ENCODE measurements at places on chromosomes 12 and 14.

- DNase-seq, result peak; percentile 77
Observed at GRCh38 chr14:99273766-99274345, 1.9 kb upstream of the BCL11B start.

GRCh38 chr14:53217316-53217994 is 64.3 kb upstream of the DDHD1 start:
- DNase-seq, result peak; percentile 49

DNA sequence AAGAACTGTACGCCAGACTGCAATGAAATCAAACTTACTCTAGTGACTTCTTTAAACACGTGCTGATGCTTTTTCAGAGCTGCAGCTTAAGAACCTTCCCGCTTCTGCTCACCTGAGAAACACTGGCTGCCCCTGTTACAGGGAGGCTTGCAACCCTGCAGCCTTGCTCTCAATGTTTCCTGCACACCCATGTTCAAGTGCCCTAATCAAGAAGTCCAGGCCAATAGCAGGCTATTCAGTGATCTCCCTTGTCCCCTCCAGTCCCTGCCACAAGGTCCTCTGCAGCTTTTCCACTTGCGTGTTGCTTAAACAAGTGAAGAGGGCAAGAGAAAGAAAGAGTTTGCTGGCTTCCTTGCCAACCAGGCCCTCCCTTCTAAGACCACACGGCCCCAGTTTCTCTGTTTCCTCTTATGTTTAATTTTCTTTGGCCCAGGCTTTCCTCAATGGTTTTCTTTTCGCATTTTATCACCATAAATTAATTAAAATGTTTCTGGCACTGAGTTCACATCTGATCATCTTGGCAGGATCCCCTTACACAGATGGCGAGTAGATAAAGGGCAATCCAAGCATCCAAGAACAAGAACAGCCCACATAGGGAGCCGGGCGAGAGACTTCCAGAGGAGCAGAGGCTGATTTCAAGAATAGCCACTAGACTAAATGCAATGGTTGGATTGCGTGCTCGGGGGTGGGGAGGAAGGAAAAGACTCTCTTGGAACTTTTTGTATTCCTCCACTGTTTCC is 82.3 kb upstream of the CDKN3 start:
- no peak for DNase-seq

DNA sequence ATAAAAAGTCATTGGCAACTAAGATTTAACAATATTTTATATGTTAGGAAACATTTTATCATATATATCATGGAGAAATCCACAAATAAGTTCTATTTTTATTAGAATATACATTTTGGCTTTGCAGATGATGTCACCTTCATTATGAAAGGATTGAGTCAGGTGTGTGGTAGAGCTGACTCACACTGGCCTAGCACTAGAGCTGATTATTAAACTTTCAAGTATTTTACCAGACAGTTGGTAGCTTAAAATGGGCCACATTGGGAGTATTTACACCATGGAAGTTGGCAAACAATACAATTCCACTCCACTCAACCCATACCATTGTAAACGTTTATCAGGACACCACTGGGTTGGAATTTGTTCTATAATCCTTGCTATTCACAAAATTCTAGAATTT is 1036.6 kb downstream of the TRHDE start:
- DNase-seq, result no peak

DNA sequence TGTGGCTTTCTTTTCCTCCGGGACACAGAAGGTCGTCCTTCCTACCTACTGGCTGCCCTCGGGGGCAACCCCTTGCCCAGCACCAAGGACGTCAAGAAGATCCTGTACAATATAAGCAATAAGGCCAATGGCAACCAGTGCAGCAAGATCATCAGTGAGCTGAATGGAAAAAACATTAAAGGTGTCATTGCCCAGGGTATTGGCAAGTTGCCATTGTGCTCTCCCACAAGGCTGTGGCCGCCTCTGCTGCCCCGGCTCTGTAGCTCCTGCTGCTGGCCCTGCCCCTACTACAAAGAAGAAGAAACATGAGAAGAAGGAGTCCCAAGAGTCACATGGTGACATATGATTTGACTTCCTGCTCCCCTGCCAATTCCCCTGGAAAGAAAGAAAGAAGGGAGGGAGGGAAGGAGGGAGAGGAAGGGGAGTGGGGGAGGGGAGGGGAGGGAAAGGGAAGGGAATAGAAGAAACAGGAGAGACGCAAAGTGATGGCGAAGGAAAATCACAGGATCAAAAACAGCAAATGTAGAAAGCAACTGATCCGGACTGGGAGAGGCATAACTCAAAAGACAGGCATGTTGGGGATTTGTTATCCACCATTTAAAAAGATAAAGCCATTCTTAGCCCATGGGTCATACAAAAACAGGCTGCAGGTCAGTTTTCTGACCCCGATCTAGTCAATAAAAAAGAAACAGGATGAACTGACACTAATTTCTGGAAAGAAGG is 61.3 kb upstream of the RESF1 start:
- DNase-seq, result peak; percentile 66

GRCh38 chr12:54082397-54082892 is 28.8 kb downstream of the HOXC4 start:
- DNase-seq, result peak; percentile 7

GRCh38 chr14:70909733-70910614 is 2.7 kb downstream of the PCNX1 start:
- no peak for DNase-seq

GRCh38 chr12:77609016-77609415 is 221.7 kb upstream of the NAV3 start:
- peak; percentile 11 for DNase-seq

DNA sequence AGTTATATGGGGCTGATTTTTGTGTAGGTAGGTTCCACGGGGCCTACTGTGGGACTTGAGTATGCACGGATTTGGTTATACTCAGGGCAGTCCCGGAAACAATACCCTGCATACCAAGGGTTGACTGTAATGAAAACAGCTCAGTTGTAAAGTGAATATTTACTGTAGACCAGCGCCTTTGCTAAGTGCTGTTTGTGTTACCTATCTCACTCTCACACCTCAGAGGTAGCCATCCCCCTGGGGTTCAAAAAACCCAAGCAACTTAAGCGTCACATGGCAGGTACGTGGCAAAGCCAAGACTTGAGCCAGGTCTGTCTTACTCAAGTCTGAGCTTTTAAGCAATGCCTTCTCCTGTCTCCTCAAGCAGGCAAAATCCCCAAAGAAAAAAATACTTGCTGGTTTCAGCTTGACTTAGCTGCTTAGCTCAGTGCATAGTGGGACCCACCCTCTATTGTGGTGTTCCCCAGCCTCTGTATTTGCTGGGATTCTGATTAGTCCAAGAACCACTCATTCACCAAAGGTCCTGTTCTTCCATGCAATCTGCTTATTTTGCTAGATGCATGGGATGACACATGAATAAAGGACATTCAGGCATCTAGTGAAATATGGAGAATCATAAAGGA is 34.2 kb upstream of the STRN3 start:
- no peak for DNase-seq

- no peak for DNase-seq
Observed at GRCh38 chr14:74008843-74009499, 10.1 kb downstream of the ENTPD5 start.

DNA sequence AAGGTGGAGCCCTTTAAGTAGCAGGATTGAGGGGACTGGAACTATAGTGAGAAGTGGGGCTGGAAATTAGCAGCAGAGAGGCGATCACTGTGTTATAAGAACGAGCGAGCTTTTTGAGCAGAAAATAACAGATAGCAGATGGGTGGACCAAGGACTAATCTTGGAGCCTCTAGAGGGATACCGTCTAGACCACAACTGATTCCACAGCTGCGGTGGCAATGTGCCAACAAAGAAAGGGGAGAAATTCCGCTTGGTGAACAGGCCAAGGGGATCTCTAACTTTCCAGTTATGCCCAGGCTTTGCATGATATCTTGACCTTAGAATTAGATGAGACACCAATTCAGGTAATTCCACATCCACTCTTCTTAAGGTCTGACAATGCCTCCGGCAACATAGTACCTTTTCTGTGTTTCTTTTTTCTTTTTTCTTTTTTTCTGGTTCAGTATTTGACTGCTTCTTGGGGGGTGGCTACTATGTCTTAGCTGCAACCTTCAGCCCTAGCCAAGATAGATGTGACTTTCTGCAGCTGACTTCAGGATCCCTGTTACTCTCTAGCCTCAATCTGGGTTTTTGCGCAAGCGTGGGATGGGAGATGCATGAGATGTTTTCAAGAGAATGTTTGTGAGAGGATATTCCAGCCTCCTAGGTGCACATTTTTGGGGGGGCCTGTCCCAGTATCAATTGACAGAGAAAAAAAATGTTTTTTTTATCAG is 143.4 kb upstream of the CPSF6 start:
- peak; percentile 19 for DNase-seq

DNA sequence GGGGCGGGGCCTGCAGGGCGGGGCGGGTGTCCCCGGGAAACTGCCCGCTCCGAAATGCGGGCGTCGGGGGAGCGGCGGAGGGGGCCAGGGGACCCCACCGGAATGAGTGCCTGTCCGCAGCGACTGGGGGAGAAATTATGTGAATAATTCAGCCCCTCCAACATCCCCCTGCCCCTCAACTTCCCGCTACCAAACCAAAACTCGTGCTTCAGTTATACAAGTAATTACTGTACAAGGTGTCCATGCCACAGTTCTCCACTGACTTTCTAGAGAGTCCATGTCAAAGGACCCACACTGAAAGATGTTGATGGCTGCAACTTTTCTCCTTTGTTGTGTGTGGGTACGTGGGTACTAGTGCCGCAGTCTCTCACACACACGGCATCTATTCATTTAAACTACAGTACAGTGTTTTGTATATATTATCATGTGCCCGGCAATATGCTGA is 414 bp upstream of the CDK17 start:
- DNase-seq, result no peak

DNA sequence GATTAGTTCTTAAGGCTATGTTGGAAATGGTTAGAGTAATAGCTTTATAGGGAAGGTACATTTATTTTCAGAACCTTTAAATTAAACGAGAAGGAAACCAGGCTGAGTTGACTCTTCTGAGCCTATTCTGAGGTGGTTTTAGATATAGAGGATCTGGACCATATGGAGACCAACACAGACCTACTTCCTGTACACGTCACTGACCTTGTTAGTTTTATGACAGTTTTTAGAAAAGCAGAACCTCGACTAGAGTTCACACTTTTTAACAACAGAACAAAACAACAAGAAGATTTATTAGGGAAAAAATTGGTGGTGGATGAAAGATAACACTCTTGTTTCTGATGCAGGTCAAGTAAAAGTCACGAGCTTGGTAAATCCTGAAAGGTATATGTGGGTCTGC is 107.1 kb downstream of the NPAS3 start:
- DNase-seq, result no peak

GRCh38 chr12:113858841-113859386 is 107.2 kb downstream of the RBM19 start:
- DNase-seq, result no peak

- DNase-seq, result peak; percentile 8
Observed at GRCh38 chr12:95848575-95849388, 10.0 kb upstream of the SNRPF start.

GRCh38 chr12:25653487-25654175 is 100.5 kb upstream of the LMNTD1 start:
- DNase-seq, result no peak

DNA sequence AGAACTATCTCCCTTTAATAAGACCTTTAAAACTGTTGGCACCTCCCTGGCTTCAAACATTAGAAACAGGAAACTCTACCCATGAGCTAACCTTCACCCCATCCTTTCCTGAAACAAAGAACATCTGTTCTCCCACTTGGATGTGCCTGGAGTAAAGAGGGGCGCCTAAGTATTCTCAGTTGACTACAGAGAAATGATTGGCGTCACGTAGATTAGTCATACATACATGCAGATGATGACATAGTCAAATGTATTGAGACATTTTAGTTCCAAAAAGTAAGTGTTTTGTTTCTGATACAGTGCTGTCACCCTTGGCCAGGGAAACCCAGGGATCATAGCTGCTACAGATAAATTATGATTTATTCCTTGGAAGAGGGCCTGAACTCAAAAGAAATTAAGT is 260.0 kb upstream of the PLEKHG7 start:
- DNase-seq, result peak; percentile 22

GRCh38 chr14:50475460-50475859 is 56.9 kb downstream of the MAP4K5 start:
- DNase-seq, result no peak

GRCh38 chr12:44830566-44831055 is 45.5 kb downstream of the NELL2 start:
- no peak for DNase-seq

DNA sequence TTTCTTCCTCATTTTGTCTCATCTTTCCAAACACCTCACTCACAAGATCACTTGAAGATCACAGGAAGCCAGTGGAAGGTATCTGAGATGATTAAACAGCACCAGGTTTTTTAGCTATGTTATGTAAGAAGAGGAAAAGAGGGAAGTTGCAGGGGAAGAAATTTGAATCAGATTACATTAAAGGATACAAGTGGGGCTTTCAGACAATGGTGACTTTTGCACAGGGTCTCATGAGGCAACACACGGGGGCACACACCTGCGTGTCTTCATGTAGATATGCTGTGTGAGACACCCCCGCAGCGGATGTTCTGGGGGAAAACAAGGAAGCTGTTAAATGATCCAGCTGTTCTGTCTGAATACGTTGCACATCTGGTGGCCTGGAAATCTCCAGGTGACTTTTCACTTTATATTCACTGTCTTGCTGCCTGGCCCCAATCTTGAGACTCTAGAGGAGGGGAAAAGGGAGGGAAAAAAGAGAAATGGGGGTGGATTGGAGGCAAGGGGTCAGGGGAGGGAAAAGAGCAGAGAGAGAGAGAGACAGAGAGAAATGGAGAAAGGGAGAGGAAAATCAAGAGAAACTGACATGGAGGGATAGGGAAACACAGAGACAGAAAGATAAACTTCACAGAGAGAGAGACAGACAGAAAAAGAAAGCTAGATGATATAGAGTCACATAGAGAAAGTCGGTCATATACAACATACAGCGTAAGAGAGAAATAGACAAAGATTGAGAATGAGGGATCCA is 36.3 kb upstream of the PPP1CC start:
- no peak for DNase-seq

DNA sequence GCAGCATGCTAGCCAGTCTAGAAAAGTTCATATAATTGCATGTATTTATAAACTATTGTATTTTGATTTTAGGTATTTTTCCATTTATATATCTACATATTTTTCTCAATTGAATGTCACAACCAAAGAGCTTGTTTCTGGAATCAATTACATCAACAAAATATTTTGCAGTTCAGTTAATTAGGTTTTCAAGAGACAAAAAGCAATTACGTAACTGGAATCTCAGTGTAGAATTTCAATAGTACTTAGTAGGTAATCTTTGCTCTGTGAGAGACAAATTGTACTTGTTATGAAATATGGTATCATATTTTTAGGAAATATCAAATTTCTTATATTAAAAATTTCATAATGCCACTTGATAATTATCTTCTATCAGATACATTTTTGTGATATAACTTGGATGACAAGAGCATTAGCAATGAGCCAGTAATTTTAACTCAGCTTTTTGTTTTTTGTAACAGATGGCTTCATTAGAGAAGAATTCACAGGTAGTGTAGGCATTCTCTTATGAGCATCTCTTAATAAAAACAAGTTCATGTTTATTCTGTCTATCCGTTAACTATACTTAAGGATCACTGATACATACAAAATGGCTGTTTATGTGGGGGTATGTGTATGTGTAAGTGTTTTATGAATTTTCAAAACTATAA is 774.7 kb downstream of the C12orf50 start:
- DNase-seq, result no peak

- DNase-seq, result peak; percentile 90
Observed at GRCh38 chr14:99605299-99605961, 1.4 kb upstream of the CCDC85C start.

- no peak for DNase-seq
Observed at GRCh38 chr14:90034835-90035525, 26.8 kb upstream of the KCNK13 start.

GRCh38 chr14:74838166-74838565 is 37.8 kb downstream of the PROX2 start:
- no peak for DNase-seq

All from NCI-H2171 (cell line).